ENCODE measurements at places on chromosomes 13 and 19.

- no peak for DNase-seq
Measured at GRCh38 chr19:41994994-41995958, 1.2 kb upstream of the ATP1A3 start.

DNA sequence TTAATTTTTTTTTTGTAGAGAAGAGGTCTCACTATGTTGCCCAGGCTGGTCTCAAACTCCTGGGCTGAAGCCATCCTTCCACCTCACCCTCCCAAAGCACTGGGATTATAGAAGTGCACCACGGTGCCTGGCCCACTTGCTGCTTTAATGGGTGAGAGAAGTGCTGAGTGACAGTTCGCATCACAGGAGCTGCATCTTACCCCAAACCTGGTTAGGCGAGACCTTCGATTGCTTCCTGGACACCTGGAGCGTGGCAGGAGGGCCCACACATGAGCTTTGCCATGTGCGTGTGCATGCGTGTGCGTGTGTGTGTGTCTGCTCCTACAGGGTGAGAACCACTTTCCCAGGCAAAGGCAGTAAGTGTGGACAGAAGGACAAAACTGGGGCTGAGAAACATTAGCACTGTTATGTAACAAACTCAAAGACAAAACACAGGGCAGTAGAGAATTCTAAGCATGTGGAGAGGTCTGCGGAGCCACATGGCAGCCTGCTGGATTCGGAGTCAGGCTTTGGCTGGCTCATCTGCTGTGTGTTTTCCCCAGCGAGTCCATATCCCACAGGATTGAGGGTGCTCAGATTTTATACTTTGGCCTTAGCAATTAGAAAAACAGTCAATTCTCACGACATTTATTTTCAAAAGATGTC, 11.7 kb upstream of the MTIF3 start:
- no peak for DNase-seq

- DNase-seq, result no peak
Measured at GRCh38 chr13:73933795-73934194, 200.4 kb downstream of the KLF12 start.

- DNase-seq, result no peak
Measured at GRCh38 chr13:77544758-77545338, 9.3 kb downstream of the SCEL start.

DNA sequence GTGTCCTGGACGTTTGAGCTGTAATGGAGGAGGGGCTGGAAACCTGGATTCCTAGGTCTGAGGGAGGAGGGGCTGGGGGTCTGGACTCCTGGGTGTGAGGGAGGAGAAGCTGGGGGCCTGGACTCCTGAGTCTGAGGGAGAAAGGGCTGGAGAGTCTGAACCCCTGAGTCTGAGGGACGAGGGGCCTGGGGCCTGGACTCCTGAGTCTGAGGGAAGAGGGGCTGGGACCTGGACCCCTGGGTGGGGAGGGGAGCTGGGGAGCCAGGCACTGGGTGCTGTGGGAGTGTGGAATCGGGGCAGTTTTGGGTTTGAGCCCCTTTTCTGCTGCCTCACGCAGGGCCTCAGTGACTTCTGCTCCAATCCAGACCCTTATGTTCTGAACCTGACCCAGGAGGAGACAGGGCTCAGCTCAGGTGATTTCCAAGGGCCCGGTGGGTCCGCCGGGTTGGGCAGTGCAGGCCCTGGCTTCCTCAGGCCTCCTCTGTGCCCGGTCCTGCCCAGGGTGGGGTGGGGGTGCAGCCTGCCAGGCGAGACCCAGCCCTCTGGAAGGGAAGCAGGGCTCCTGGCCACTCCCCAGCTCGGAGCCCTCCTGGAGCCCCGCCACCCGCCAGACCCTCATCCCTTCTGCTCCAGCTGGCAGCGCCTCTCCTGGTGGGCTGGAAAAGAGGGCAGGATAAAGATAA, 14.4 kb downstream of the TTYH1 start:
- DNase-seq, result no peak

GRCh38 chr19:36997843-36998235, 80.4 kb upstream of the ZNF420 start:
- DNase-seq, result no peak

- DNase-seq, result no peak
Measured at GRCh38 chr13:46179491-46179908, 2.5 kb downstream of the LCP1 start.

GRCh38 chr19:7550169-7550770, 14.8 kb downstream of the PNPLA6 start:
- DNase-seq, result no peak

DNA sequence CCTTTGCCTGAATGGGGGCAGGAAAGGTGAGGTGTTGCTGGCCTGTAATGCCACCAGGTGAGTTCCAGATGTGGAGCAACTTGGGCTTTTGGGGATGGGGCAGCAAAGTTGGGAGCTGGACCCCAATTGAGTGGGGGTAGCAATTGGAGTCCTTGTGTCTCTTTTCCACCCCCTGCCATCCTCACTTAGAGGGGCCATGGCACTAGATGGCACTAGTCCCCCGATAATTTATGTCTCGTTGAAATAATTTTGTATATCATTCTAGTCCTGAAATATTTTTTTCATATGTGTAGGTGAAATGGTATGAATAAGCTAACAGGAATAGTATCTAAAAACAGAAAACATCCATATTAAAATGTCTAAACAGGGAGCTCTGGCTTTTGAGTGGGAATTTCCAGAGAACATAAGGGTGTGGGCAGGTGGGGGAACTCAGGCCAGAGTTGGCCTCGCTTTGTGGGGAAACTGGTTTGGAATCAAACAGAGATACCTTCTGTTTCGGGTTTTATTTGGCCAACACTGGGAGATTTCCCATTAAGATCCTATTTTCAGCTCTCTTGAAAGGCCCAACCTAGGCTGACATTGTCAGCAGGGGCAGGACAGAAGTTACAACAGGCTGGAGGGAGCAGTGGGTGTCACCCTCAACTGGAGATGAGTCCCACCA, 3.4 kb downstream of the ZNF576 start:
- no peak for DNase-seq

GRCh38 chr19:44304659-44305193, at the start of gene ZNF235:
TSS of gene ZNF235 (minus strand) at chr19:44305025. CDS start at chr19:44303404, 1,621 bp downstream.
- DNase-seq, result peak; percentile 95

GRCh38 chr19:41795031-41795461, 1.3 kb upstream of the CEACAM3 start:
- DNase-seq, result no peak

GRCh38 chr19:30334841-30335240, 37.3 kb upstream of the ZNF536 start:
- no peak for DNase-seq

DNA sequence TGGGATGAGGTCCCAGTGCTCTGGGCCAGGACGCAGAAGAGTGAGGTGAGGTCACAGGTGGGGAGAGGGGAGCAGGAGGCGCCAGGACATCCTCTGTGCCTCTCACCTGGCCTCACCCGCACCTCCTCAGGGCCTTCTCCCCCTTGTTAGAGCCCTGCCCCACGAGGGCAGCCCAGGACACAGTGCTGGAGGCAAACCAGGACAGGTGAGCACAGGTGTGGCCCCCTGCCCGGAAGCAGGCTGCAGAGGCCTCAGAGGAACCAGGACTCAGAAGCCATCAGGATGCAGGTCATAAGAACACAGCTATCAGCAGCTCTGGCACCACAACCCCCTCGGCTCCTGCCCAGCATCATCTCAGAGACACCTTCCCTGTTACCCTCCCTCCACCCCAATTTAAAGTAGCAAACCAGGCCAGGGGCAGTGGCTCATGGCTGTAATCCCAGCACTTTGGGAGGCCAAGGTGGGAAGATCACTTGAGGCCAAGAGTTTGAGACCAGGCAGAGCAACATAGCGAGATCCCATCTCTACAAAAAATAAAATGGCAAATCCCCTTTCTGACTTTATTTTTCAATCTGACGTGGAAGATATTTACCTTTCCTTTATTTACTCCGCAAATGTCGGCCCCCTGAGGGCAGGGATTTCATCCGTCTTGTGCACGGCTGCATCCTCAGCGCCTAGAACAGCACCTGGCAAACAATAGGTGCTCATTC, at the start of gene CEACAM16:
TSS of gene CEACAM16 (plus strand) at position 660 of the 710 bp plus-strand sequence. CDS start 2,306 bp downstream, outside the sequence.
- no peak for DNase-seq

DNA sequence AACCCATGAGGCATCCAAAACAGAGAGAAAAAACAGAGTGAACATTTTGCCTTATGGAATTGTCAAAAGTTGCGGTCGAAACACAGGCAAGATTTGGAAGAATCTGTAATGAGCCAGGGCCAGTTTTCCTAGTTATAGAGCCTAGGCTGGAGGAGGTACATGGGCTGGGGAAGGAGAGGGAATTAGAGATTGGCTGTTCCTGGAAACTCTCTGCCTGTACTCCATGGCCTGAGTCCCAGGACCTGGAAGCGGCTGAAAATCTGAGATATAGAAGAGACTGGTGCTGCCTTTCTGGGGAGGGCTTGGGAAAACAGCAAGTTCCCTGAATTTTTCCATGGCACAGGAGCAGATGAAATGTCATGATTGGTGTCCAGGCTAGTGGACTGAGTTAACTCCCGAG, 122.8 kb upstream of the KLF12 start:
- no peak for DNase-seq

DNA sequence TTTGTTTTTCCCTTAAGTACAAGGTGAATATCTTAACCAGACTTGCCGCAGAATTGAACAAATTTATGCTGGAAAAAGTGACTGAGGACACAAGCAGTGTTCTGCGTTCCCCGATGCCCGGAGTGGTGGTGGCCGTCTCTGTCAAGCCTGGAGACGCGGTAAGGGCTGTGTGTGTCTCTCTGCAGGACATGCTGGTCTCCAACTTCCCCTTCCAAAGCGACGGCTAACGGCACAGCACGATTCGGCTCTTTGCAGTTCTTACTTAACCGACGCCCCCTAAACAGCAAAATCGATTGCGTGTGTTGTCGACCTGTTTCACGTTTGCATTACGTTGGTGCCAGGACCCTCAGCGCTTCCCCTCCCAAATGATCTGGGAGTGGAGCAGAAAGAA, 73.2 kb downstream of the GGACT start:
- DNase-seq, result no peak

DNA sequence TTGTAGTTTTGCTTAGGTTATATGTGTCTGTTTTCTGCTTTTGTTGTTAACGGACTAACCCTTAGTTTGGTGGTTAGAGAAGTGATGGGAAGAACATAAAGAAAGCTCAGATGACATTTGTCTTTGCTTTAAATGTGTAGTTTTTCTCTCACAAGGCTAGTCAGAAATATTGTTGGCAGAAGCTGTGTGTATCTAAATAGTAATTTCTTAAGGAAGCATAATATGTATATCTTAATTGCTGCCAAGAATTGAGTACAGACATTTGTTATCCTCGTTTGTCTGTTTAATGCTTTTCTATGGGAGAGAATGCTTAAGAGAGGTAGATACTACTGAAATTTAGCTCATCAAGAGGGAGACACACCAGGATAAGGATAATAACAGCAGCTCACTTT, 2.7 kb downstream of the RGCC start:
- DNase-seq, result no peak

GRCh38 chr19:38284422-38284821, 19.6 kb upstream of the C19orf33 start:
- no peak for DNase-seq

GRCh38 chr19:55350620-55351315, 3.8 kb downstream of the COX6B2 start:
- DNase-seq, result no peak

GRCh38 chr13:39618561-39618960, 15.6 kb upstream of the LHFPL6 start:
- DNase-seq, result no peak

GRCh38 chr13:31452525-31452924, 252.8 kb downstream of the B3GLCT start:
- DNase-seq, result no peak

- DNase-seq, result no peak
Measured at GRCh38 chr13:98451676-98452470, 125.0 kb downstream of the STK24 start.

GRCh38 chr13:20550799-20551198, 16.2 kb upstream of the IFT88 start:
- DNase-seq, result no peak

DNA sequence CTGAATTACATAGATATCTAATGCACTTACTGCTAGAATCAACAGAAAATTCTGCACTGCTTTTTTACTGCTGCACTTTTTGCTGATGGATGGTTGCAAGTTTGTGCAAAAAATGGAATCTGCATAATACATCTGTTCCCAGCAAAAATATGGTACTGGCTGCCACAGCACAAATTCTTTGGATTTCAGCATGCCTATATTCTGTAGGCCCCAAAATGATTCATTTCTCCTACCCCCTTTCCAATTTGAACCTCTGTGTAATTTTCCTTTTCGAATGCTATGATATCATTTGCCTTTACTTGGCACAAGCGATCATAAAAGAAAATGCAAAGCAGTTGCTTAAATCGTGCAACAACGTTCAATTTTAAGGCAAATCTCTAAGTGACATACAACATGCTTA, 524.2 kb upstream of the NBEA start:
- DNase-seq, result no peak

DNA sequence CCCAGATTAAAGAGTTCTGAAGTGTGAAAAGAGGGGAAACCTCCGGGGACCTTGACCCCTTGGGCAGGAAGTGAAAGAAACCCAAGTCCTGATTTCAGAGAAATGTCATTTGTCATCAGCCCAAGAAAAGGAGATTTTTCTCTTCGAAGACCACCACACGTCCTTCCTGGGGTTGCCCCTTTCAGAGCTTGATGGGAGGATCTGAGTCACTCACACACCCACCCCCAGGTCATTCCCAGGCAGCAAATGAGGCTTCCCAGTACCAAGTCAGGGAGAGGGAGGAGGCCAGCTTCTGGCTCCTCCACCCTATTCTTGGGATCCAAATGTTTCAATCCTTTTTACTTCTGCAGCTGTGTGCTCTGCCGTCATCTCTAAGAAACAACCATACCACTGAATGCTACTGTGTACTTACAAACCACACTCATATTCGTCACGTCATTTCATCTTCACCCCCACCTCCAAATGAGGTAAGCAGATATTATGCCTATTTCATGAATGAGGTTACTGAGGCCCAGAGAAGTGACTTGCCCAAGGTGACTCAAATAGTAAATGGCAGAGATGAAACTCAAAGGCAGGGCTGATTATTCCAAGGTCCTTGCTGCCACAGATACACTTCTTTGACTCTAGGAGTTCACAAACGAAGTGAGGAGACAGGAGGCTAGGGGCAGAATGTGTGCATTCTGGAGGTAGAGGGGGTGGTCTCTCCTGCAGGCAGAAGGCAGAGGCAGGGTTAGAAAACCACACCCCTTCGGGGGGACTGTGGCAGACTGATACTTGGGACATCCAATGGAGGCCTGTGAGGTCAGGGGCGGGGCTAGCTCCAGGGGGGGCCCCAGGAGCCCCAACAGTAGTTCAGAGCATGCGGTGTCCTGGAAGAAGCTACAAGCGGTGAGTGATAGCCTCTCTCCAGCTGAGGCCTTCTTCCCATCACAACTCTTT, 5.0 kb upstream of the KMT2B start:
- DNase-seq, result no peak

GRCh38 chr13:84946192-84946591, 853.0 kb downstream of the SLITRK6 start:
- DNase-seq, result no peak

- no peak for DNase-seq
Measured at GRCh38 chr13:85974608-85975366, 175.6 kb upstream of the SLITRK6 start.

- DNase-seq, result no peak
Measured at GRCh38 chr13:61727767-61728166, 312.1 kb upstream of the PCDH20 start.

- no peak for DNase-seq
Measured at GRCh38 chr13:110307767-110308655, 927 bp downstream of the COL4A2 start.

Measured in GM04504 (cell line).